Peyer's patch (tissue), 4 donors: ENCODE measurements at places on chromosomes 3 and 15.

DNA sequence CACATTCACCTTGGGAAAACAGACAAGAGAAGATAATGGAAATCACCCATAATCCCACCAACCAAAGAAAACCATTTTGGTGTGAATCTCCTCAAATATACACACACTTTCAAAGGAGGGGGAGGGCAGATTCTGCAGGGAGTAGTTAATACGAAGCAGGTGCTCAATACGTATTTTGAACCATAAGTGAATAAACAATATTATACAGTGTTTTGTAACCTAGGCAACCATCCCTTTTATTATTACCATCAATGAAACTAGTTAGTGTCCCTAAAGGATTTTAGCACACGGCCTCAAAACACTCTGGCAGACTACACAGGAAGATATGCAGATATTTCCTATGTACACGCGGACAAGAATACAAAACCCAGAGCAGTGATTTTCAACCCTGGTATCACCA lies 6.1 kb downstream of the OSBPL10 start:
- DNase-seq: no peak

DNA sequence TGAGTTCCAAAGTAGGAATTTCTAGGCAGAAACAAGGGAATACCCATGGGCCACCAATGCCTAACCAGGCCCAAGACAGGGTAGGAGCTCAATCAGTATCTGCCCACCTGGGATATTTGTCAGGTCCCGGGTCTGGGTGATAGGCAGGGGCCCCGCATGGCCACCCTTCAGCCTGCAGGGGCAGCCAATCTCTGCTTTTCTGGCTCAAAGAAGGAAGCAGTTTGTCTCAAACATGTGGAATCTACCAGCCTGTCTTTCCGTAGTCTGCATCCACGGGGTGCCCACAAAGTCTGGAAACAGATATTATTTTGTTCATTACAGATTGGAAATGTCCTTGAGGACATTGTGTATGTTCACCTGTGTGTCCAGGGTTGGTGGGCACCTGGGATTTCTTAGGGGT lies 56.2 kb downstream of the CEMIP start:
- DNase-seq: no peak

DNA sequence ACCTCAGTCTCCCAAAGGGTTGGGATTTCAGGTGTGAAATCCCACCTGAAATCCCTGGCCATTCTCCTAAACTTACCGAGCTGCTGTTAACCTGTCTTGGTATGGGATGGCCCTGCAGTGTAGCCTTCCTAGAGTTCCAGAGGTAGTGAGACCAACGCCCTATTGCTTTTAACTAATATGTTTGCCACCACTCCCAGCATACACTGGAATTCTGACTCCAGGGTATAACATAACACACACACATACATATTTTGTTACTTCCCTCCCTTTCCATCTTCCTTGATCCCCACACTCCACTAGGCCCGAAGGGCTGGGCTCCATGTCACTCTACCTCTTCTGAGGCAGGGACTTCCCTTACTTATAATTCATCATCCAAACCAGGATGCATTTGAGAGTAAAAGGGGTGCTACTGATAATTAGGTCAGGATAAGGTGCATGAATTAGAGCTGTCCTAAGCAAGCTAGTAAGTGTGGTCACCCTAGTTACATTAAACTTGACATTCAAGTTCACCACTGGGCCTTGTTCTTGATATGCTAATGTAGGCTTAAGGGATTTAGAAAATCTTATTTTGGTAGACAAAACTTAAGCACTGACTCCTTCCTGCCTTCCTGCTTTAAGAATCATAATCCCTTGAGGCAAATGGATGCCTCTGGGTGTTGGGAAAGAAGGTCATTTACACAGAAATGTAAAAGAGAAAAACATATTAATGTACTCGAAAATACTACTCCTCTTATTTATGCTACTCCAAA lies 317.6 kb downstream of the MAGI1 start:
- DNase-seq: no peak

- DNase-seq: no peak
Measured at GRCh38 chr15:92805080-92805690, 94.9 kb upstream of the CHD2 start.

GRCh38 chr3:37985637-37986320 lies 4.8 kb upstream of the VILL start:
- DNase-seq: no peak

GRCh38 chr15:73912030-73912596 lies 14.1 kb upstream of the LOXL1 start:
- DNase-seq: no peak
